Activated CD8-positive, alpha-beta memory T cell treated with anti-CD3 and anti-CD28 coated beads for 4 hours (primary cell): ENCODE measurements at places on chromosomes 16 and 17.

DNA sequence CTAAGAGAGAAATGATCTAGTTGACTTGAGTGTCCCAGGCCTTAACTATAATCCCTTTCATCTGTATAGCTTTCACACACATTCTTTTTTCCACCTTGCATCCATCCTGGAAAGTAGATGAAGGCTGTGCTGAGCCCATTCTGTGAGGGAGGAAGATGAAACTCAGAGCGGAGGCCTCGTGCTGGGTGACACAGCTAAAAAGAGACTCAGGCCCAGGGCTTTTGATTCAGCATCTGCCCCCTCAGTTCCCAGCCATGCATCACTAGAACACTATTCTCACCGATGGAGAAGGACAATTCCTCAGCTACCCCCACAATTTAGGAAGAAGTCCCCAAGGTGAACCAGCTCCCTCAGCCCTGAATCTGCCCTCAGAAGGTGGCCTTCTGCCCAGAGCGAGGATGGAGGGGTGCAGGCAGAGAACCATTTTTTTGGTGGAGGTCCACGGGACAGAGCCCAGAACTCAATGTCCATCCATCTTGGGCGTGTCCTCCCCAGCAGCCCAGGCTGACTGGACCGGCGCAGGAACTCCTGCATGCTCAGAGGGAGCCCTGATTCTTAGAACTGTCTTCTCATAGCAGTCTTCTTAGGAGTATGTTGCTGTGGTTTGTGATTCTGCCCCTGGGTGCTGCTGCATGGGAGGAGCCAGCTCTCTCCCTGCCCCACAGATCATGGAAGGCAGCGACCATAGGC, 5.8 kb upstream of the MYCBPAP start:
- no peak for DNase-seq

GRCh38 chr16:56460101-56460500, 8.7 kb downstream of the OGFOD1 start:
- DNase-seq, result no peak

GRCh38 chr16:77330332-77331042, 104.3 kb downstream of the ADAMTS18 start:
- DNase-seq, result no peak

DNA sequence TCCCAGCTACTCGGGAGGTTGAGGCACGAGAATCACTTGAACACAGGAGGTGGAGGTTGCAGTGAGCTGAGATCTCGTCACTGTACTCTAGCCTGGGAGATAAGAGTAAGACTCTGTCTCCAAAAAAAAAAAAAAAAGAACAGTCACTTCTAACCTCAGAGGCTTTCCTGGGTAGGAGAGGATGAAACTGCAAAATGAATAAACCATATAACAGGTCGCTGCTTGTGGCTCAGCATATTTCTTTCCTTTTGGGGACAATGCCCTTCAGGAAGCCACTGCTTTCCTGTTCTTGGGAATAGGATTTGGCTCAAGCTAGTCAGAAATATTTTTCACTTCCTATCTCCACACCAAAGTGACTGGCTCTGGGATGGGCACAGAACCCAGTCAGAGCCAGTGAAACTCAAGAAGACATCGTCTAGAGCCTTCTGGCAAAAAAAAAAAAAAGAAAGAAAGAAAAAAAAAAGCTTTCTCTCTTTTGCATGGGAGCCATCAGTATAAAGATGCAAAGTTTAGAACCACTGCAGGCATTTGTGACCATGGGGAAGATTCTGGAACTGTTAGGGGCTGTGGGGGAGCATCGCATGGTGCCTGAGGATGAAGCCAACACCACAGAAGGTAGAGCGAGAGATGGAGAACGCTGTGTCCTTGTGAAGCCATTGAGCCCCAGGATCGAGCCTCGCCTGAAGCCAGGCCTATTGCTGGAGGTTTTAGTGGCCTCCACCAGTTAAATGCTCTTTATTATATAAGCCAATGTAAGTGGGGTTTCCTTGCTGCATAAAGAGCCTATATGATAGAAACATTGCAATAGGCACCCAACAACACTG, 71.8 kb upstream of the MRTFB start:
- no peak for DNase-seq

DNA sequence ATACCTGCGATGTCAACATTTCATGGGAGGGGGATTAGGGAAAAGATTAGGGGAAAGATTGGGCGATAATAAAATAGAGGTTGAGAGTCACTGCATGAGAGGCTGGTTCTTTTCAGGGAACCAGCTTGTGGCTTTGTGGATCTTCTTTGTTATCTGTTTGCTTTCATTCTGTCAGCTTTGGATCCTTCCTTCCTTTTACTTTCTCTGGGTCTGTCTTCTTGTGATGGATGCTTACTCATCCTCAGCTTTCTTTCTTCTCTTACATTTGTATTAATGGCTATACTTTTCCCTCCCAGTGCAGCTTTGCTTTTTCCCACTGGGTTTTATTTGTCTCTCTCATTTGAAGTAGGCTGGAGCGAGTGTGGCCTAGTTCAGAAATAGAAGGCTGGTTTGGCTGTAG, 47.1 kb downstream of the RPTOR start:
- DNase-seq, result no peak

GRCh38 chr16:16150117-16150877, 73.0 kb downstream of the ABCC6 start:
- DNase-seq, result no peak

GRCh38 chr16:55570159-55570558, 3.7 kb downstream of the CAPNS2 start:
- no peak for DNase-seq

DNA sequence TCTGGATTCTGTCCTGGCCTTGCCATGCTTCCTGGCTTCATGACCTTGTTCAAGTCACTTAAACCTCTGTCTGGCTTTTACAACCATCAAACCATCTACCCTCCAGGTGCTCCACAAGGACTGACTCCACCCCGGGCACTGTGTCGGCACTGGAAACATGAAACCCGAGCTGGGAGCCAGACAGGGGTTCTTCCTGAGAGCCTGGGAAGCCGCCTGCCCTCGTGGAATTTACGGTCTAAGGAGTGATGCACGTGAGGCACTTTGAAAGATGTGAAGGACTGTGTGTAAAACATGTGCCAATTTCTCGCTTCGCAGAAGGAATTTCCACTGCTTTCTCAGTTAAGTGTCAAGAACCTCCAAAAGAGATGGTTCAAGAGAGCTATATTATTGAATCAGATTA, 11.6 kb downstream of the CDK5R1 start:
- no peak for DNase-seq

- DNase-seq, result no peak
These were observed 101.6 kb downstream of the CDH8 start for GRCh38 chr16:61934601-61935000.

DNA sequence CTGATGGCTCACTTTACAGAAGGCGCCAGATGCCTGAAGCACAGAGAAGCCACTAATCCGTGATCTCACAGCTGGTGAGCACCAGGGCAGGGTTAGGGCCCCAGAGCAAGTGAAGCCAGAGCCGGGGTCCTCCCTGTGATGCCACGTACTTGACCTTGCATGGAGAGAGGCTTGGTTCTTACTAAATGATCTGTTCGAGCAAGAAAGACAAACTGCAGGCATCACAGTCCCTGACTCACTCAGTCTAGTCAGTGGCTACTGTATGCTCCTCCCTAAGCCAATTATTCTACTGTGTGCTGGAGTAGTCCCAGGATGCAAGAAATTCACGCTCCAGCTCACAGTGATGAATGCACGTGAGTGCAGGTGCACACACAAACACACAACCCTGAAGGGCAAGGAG, 55.4 kb downstream of the SDK2 start:
- DNase-seq, result no peak

DNA sequence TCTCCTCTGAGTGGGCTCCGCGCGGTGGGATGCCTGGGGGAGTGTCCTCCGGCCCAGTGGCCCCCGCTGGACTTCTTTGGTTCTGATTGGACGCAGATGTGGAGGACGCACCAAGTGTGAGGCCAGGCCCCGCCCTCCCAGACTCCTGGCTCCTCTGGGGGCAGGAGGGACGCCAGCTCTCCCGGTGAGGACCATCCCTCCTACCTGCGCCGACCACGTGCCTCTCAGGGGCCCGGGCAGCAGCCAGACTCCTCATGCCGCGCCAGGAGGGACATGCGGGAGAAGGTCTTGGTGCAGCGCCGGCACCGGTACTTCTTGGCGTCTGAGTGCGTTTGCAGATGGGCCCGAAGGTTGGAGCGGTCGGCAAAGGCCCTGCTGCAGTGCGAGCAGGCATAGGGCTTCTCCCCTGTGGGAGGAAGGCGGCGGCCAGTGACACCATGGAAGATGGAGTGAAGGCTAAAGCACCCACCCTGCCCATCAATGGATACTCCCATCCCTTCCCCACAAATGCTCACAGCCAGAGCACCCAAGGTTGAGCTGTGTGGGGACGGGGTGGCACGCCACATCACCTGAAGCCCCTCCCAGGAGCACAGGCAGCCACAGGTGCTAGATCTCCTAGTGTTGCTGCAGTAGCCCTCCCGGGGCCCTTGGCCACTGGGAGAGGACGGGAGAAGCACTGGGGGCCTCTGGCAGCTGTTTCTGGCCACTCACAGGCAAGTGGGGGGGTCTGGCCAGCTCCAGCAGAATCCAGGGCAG, 7.9 kb downstream of the SNAI3 start:
- DNase-seq, result no peak

DNA sequence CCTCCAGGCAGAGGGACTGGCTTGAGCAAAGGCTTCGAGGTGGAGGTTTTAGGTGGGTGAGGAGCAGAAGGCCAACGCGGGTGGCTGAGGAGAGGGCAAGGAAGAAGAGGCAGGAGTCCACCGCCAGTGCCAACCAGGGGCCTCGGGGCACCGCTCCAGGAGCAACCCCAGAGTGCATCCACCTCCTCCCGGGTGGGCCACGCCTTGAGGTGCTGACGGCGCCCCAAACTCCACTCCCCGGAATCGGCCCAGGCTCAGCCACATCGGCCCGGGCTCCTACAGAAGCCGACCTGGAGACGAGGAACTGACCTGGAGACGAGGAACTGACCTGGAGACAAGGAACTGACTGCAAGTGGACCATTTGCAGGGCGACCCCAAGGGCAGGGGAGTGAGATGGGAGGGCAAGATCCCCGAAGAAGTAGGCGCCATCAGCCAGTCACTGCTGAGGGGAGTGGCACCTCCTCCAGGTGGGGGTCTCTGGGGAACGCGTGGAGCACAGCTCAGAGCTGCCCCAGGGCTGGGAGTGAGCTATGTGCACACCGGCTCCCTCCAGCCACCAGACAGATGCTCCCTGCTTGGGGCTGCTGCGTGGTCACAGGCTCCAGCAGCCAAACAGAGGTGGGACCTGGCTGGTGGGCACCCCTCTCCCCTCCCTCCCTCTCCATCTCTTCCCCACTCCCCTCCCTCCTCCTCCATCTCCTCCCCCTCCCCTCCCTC, 29.2 kb upstream of the CBFA2T3 start:
- DNase-seq, result no peak

GRCh38 chr17:39704821-39705551, 5.1 kb downstream of the ERBB2 start:
- DNase-seq, result no peak
